ENCODE measurements at places on chromosomes 2 and 18. TPM values are rescaled to one million over a fixed set of nuclear protein-coding genes. Genes with fewer than 3 reads are reported as not detected.

Gene HNMT
- 0.47 TPM for total RNA-seq

Gene AMER3
- total RNA-seq, result not detected

Gene FRZB
- not detected for total RNA-seq

Gene MYOM1
- 0.92 TPM for total RNA-seq

Gene MDH1B
- not detected for total RNA-seq

Gene EMILIN2
- total RNA-seq, result 5.8 TPM

Gene ANKRD62
- not detected for total RNA-seq

Gene LRRTM4
- total RNA-seq, result not detected

Gene SCYGR4
- not detected for total RNA-seq

GRCh38 chr18:44107187-44107586 lies 573.5 kb upstream of the SETBP1 start:
- DNase-seq, result no peak

DNA sequence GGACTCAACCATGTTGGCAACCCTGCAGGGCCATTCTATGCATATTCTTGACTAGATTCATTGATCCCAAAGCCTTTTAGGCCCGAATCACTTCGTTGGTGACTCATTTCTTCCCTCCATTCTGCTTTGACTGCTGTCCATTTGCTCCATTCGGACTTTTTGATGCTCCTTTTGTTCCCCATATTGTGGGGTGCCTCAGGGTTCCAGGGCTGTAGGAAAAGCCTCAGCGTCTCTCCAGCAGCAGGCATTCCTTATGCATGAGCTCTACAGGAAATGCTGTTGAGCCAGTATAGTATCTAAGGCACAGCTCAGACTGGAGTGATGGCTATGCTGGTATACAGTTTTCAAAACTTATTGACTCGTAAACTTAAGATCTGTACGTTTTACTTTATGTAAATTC lies 292.6 kb downstream of the PRKCE start:
- no peak for DNase-seq

- DNase-seq, result no peak
Measured at GRCh38 chr2:188024811-188025210, 266.9 kb upstream of the GULP1 start.

- no peak for DNase-seq
Measured at GRCh38 chr2:37842732-37843440, 82.2 kb upstream of the RMDN2 start.

GRCh38 chr2:142190805-142191204 lies 60.0 kb upstream of the LRP1B start:
- DNase-seq, result no peak

- no peak for DNase-seq
Measured at GRCh38 chr2:233764264-233764663, 4.2 kb downstream of the UGT1A1 start.

DNA sequence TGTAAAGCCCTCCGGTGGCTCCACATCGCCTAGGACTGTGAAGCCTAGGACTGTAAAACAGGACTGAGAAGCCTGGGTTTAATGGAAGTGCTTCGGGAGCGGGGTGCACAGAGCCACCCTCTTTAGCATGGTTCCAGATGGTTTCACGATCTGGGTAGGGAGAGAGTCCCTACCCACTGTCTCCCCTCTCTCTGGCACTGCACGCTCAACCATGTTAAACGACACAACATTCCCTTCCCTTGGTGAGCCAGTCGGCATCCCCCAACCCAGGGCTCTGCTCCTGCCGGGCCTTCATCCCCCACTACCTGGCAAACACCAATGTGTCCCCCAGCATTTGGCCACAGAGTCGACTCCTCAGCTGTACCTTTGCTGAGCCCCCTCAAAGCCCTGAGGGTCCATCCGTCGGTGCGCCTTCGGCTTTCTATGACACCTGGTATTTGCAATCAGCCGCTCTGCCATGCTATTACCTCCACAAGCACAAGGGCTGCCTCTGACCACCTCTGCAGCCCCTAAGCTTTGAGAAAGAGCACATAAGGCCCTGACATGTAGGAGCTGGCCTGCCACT lies 1.1 kb downstream of the COPS9 start:
- DNase-seq, result no peak

DNA sequence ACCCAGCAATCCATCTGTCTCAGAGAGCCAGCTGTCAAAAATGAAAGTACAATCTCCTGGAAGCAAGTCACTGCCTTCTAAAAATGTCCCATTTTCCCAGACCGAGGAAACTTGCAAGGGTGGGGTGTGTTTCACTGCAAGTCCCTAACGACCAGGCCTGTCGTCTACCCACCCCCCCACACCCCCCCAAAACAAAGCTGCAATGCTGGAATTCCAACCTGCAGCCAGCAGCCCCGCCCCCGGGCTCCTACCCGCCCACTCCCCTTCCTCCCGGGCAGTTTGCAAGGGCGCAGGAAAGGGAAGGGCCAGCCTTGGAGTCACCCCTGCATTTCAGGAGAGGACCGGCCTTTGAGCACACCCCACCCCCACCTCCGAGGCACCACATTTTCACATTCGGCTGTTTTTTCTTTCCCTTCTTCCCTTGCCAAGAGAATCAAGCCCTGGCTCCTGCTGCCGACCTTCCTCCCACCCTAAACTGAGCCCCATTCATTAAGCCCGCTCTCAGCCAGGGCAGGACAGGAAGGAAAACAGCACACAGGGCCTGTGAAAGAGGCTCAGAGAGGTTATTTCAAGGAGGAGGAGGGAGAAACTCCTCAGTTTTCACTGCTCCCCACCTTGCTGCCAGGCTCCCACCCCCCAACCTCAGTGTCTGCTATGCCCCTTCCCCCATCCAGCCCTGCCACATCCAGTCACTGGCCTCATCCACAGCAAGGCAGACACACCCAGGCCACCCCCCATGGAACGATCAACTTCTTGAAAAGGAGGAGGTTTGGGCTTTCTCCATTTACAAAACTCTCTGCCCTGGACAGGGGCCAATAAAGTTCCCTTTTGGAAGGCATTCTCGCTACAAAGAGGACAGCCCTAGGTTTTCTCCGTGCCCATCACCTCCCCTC lies 11.3 kb downstream of the SMAD7 start:
- DNase-seq, result no peak

GRCh38 chr2:98849113-98849512 lies 86.9 kb downstream of the CRACDL start:
- DNase-seq, result no peak

GRCh38 chr2:171098607-171099006 lies 62.1 kb downstream of the TLK1 start:
- DNase-seq, result no peak

DNA sequence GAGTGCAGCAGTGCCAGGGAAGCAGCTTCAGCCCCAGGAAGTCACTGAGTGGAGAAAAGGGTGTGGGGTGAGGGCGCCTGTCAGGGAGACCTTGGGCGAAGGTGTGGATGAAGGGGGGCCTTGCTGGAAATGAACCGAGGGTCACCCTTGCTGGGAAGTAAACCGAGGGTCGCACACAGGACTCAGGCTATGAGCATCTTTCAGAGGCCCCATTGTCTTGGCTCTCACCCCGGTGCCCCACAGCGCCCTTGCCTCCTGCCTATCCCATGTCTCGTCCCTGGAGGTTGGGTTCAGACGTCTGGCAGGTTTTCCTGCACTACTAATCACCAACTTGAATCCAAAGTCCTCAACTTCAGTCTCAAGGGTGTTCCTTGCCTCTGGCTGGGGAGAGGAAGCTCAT lies 122.8 kb upstream of the PXDN start:
- DNase-seq, result no peak

DNA sequence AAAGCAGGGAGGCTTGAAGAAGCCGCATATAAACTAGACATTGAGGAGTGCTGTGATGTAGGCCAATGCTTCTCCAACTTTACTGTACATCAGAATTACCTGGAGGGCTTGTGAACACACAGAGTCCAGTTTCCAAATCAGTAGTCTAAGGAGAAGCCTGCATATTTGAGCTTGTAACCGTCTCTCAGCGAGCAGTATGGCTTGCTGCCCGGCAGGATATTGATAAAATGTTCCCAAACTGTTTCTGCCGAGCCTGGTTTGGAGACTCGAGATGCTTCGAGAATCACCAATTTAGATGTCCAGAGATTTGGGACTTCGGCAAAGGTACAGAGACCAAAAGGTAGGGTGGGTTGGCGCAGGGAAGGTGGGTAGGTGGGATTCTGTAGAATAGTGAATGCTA lies 11.0 kb upstream of the RAB31 start:
- no peak for DNase-seq
